ENCODE measurements at places on chromosomes 1 and 21. TPM values are rescaled to one million over a fixed set of nuclear protein-coding genes. Genes with fewer than 3 reads are reported as not detected.

DNA sequence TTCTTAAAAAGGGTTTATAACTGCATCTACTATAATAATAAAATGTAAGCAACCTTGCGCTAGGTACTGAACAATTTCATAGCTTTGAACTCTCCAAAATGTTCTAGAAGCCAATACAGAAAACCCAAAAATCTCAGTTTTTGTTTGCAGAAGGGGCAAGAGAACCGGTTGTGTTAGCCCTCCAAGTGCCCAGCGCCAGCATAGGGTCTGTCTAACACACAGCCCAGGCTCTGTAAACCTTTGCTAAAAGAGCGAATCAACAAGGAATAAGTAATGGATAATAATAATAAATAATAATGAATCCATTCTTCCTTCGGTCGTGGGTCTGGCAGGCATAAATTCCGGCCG is 333 bp upstream of the CHAF1B start:
- DNase-seq = no peak

DNA sequence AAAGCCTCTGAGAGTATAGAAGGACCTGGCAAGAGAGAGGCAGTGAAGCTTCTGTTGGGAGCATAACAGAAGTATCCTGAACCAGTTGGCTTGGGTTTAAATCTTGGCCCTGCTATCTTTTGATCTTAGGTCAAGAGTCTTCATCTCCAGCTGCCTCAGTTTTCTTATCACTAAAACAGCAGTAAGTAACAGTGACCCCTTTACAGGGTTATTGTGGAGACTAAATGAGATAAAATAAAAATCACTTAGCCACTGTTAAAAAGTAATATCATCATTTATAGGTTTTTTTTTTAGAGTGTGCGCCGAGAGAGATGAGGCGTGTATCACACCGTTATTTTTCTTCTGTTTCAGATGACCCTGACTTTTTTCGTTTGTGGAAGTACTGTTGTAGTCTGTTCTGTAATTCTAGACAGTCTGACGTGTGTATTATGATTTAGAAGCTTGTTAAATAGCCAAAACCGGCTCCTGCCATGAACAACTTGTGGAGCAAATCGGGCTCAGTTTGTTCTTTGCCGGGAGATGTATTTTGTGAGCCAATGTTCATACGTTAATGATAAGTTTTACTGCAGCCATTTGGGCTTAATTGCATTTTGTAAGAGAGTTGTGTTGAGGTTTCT is 1.1 kb downstream of the THRAP3 start:
- DNase-seq = no peak

GRCh38 chr1:43058545-43059360 is 100.1 kb upstream of the SLC2A1 start:
- no peak for DNase-seq

DNA sequence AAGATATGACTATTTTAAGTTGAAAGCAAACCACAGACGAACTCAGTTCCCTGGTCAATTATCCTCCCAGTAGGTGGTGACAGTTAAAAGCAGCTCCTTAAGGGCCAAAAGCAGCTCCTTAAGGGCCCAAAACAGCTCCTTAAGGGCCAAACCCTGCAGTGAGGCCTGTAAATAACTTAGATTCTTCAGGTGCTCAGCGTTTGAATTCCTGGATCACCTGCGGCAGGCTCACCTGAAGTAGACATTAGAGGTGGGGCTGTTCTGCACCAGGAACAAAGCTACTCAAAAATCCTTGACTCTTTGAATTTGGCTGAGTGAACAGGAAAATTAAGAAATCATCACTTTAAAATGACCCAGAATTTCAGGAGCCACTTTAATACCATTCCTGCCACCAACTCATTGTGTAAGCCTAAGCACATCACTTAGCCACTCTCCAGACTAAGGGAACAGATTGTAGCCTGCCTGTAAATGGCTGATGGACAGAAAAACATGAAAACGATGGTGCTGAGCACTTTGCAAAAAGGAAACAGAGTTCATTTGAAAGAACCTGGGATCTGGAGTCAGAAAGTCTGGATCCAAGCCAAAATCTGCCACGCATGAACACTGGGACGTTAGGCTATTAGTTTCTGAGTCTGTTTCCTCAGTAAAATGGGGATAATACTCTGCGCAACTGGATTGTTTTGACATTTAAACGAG is 126.9 kb downstream of the LRIG2 start:
- DNase-seq = no peak

DNA sequence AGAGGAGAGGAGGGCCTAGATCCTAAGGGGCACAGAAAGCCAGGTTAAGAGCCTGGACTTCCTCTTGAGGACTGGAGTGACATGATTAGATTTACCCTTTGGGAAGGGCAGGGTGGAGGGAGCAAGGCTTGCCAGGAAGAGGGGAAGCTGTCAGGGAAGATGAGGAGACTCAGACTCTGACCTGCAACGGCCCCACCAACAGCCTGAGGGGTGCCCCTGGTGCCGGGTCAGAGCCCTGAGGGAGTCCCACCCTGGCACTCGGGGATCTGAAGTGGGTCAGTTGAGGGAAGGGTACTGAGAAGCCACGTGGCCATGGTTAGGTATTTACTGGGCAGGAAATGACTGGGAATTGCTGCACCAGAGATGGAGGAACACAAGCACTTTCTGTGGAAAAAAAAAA is 9.8 kb downstream of the ECE1 start:
- no peak for DNase-seq

- no peak for DNase-seq
Measured at GRCh38 chr1:225972344-225973152, 26.6 kb downstream of the SDE2 start.

Gene CYP4X1
- total RNA-seq = 0.17 TPM

GRCh38 chr21:41620982-41621381 is 113.0 kb upstream of the TMPRSS2 start:
- no peak for DNase-seq

Gene CCNL2
- total RNA-seq = 46.0 TPM

Gene ARHGAP29
- 4.2 TPM for total RNA-seq

Measured in H4 (cell line).